Suprapubic skin (tissue), 4 donors: ENCODE measurements at places on chromosomes 6 and 20. TPM values are rescaled to one million over a fixed set of nuclear protein-coding genes. Genes with fewer than 3 reads are reported as not detected.

The DEF6 gene
- 99.9 TPM for total RNA-seq

The RBPJL gene
- total RNA-seq: not detected

The TAGAP gene
- total RNA-seq: 1.5 TPM

The EEF1A2 gene
- total RNA-seq: 4.8 TPM

The HLA-DQA1 gene
- 8.6 TPM for total RNA-seq

The RTN4IP1 gene
- 1.8 TPM for total RNA-seq

The VIP gene
- total RNA-seq: not detected

The MATN4 gene
- total RNA-seq: 0.94 TPM
